ENCODE measurements at places on chromosomes 3 and 15. TPM values are rescaled to one million over a fixed set of nuclear protein-coding genes. Genes with fewer than 3 reads are reported as not detected.

Gene PLCB2
- total RNA-seq = 1.7 TPM

Gene RARRES1
- total RNA-seq = 1.3 TPM

Gene MKRN3
- total RNA-seq = 7.9 TPM

Gene CLDN16
- not detected for total RNA-seq

Gene IQCB1
- total RNA-seq = 20.1 TPM

Gene MYL3
- not detected for total RNA-seq

All from Panc1 (cell line).